T-helper 2 cell (primary cell): ENCODE measurements at places on chromosomes 3 and 15.
A peak's percentile ranks its signal among the peaks of the same experiment; 100 is the strongest.

DNA sequence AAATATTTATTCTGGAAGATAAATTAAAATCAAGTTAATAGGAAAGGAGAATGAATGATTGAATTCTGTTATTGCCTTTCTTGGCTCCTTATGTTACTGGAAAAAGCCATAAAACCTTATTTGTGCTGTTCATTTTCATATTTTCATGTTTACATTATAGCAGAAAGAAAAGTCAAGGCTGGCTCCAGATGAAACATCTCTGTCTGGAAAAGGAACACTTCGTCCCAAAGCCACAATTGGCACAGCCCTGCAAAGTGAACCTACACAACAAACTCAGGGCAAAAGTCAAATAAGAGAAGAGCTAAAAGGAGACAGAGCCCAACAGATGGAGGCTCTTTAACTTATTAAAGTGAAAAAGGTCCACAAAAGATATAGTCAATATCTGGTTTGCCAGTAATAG is 73.4 kb downstream of the GTPBP8 start:
- no peak for DNase-seq

DNA sequence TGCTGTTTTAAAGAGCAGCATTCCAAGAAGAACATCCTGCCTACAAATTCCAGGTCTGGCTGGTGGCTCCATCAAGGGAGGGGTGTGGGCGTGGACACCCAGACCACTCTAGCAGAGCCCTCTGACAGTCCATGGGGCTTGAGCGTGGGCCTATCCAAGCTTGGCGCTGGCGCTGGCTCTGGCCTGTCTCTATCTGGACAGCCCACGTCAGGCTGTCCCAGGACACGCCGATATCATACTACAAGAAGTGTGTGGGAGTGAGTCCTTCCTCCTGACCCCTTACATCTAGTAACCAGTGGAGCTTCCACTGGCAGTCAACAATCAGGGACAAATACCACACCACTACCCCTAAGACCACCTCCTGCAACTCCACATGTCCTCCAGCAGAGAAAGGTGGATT is 17.1 kb upstream of the DUSP7 start:
- DNase-seq = no peak

- no peak for DNase-seq
Measured at GRCh38 chr15:62907275-62907674, 135.3 kb upstream of the TPM1 start.

DNA sequence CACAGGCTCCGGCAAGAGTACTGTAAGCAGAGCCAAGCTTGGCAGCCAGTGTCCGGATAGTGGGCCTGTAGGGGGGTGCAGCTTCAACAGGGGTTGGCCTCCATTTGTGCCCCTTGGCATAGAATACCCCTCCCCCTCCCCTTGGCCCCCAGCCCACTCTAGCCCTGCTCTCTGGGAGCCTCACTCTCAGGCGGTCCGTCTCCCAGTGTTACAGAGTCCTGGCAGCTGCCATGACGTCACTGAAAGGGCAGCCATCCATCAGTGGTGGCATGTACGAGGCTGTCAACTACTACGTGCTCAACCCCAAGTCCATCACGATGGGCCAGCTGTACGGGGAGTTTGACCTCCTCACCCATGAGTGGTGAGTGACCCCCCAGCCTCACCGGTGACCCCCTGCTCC is 50.4 kb downstream of the DNAH1 start:
- no peak for DNase-seq

DNA sequence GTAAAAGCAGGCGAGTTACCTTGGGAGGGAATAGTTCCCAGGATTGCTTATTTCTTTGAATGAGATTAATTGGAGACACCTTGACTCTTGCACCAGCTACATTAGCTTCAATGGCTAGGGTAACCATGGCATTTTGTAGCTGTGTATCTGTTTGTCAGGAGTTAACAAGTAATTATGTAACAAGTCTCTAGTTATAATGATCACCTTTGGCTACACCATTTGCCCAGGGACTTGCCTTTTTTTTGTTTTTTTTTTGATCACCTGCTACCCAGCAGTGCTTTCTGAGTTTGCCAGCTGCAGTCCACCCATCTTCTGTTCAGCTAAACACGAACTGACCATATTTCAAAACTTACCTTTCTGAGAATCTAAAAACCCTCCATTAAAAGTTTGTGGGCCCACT is 2.2 kb downstream of the MED12L start:
- DNase-seq = no peak

GRCh38 chr3:160368804-160369203 is 30.2 kb downstream of the IFT80 start:
- peak; percentile 1 for DNase-seq

DNA sequence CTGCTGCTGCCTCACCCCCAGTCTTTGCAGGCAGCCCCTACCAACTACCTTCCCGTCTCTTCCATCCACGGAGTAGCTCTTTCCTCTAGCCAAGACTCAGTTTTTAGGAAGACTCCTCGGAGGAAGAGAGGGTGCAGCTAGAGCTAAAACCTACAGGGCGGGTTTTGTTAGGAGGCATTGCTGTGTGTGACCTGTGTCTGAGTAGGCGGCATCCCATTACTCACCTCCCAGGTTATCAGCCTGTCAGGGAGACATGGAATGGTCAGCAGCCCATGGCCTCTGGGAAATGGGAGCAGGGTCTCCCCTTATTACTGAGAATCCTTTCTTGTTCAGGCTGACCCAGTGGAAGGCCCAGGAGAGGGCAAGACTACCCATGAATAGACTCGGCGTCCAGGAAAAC is 43.8 kb upstream of the FGD5 start:
- DNase-seq = no peak

- no peak for DNase-seq
Measured at GRCh38 chr15:87944050-87944449, 312.5 kb downstream of the NTRK3 start.

- DNase-seq = no peak
Measured at GRCh38 chr3:71684046-71684756, 41.0 kb downstream of the EIF4E3 start.

DNA sequence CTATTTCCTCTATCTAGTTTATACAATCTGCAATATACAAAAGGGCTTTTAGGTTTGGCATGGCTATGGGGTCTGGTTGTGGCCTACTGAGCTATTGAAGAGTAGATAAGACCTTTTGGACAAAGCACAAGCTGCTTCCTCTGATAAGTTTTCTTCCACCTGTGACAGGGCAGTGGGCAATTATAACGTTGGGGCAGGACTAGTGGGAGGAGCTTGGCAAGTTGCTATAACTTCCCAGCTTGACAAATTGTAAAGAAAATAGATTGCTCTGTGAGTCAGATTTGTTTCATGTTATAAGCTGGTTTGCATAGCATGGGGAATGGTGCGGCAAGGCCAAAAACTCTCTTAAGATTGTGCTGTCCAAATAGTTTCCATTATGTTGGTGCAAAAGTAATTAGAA is 64.9 kb downstream of the SLC7A14 start:
- no peak for DNase-seq

DNA sequence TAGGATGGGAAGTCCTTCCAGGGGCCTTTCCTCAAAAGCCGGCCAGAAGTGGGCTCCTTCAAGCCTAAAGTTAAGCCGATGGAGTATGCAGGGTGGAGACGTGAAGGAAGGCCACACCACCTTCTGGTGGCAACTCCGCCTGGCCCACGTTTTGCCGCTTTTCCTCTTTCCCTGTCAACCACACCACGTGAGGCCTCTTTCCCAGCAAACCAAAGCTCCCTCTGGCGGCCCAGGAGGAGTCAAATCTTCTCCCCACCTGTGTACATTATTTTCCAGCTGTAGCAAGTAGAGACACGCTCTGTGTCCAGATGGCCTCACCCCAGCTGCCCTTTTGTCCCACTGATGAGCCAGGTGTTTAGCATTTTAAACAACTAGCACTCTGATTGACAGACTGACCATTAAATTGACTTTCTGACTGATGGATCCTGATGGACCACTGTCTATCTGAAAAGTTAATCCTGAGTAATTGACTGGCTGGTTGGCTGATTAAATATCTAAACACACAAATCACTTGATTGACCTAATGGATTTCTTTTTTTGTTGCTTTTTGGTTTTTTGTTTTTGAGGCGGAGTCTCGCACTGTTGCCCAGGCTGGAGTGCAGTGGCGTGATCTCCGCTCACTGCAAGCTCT is 59.6 kb upstream of the ZBTB38 start:
- DNase-seq = no peak

GRCh38 chr3:64084640-64085039 is 61.3 kb upstream of the PSMD6 start:
- no peak for DNase-seq

DNA sequence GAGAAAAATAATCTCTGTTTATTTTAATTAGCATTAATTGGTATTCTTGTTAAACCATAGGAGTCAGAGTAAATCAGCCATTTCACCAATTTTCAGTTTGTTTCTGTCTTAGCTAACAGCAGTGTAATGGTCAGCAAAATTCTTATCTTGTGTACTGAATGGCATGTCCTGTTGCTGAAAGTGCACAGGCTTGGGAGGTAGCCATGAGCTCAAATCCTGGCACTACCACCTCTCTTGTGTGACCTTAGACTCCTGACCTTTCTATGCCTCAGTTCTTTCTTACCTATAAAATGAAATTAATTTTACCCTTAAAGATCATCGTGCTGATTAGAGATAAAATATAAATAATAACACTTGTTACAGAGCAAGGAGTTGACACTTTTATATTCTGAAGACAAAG is 35.8 kb downstream of the MLH1 start:
- no peak for DNase-seq

- no peak for DNase-seq
Measured at GRCh38 chr3:179432451-179432850, 18.8 kb downstream of the GNB4 start.

GRCh38 chr15:95326431-95327182 is 1003.9 kb upstream of the NR2F2 start:
- DNase-seq = no peak

DNA sequence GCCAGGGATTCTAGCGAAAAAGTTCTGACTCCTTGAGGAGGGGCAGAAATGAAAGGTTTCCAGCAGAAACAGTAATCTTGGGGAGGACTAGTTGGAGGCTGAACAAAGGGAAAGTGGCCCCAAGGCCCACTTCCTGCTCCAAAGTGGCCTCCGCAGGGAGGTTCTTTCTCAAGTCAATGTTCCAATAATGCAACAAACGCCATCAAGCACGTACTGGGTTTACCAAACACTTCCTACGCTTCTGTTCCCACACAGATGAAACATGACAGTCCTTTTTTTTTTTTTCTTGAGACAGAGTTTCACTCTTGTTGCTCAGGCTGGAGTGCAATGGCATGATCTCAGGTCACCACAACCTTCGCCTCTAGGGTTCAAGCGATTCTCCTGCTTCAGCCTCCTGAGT is 9.6 kb upstream of the RCCD1 start:
- no peak for DNase-seq

- no peak for DNase-seq
Measured at GRCh38 chr3:28901018-28901417, 379.9 kb upstream of the RBMS3 start.

DNA sequence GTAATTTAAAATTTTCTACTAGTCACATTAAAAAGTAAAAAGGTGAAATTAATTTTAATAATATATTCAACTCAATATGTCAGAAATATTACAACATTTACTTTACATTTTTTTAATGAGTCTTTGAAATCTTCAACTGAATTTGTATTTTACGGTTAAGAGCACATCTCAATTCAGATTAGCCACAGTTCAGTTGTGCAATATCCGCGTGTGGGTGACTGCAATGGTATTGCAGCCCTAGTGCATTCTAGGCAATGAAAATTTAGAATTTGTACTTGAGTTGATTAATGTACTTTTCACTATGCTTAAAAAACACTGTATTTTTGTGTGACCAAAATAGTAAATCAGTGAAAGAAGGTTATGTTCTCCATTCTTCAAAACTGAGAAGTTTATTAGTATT is 57.3 kb downstream of the CEP63 start:
- no peak for DNase-seq

GRCh38 chr3:157145606-157146322 is 14.2 kb downstream of the CCNL1 start:
- DNase-seq = peak; percentile 38

DNA sequence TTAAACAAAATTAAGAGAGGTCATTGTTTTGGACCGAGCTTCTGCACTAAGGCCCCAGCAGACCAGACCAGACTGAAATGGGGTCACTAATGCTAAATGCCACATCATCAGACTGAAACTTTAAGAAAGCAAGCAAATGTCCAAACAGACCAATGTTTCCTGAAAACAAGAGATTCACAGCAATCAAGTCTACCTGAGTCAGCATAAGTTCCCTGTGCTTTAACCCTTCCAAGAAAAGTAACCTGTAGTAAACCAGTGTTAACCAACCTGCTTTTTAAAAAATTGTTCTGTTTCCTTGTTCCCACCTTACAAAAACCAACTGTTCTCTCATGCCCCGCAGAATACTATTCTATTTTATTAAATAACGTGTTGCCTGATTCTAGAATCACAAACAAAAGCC is 241.1 kb upstream of the GADL1 start:
- DNase-seq = no peak

DNA sequence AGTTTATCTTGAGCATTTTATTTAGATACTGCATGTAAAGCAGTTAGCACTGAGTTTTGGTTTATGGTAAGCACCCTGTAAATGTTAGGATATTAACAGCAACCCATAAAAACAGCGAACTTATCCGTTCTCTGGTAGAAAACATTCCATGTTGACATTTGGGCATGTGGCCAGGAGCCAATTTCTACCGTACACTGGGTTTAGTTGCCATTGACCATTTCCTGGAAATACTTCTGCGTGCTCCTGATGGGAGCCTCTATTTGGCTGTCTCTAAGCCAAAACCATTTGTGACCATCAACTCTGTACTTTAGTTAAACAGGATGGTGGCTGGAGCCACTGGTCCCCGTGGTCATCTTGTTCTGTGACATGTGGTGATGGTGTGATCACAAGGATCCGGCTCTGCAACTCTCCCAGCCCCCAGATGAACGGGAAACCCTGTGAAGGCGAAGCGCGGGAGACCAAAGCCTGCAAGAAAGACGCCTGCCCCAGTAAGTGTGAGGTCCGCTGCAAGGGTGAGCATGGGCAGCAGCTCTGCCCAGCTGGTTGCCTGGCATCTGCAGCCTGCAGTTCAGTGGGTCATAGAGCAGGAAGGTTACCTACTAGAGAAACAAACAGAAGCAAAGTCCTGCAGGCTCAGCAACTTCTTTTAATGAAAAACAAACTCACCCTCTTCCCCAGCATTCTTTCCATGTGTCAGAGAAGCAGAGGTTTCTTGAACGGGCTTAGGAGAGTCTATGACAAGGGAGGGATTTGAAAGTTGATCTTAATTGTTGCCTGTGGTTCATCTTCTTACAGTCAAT is 7.1 kb downstream of the THBS1 start:
- DNase-seq = no peak

GRCh38 chr15:27398631-27399161 is 427.7 kb downstream of the GABRG3 start:
- no peak for DNase-seq
